Aortic smooth muscle cell (primary cell): ENCODE measurements at places on chromosomes 3 and 15. TPM values are rescaled to one million over a fixed set of nuclear protein-coding genes. Genes with fewer than 3 reads are reported as not detected.

NPAP1 gene
- total RNA-seq = not detected in 2 replicates

SCN5A gene
- total RNA-seq = 0.56 and 1.3 TPM in 2 replicates

SLC22A14 gene
- total RNA-seq = 0.12 and 0.13 TPM in 2 replicates

CKMT1A gene
- not detected in 2 replicates for total RNA-seq

TRPC1 gene
- total RNA-seq = 28.4 and 32.4 TPM in 2 replicates

ELL3 gene
- 2.4 and 3.4 TPM in 2 replicates for total RNA-seq

STRA6 gene
- 0.06 and 0.26 TPM in 2 replicates for total RNA-seq

TMEM40 gene
- not detected in 2 replicates for total RNA-seq

IMPG2 gene
- 0.44 and 0.53 TPM in 2 replicates for total RNA-seq

IL5RA gene
- not detected in 2 replicates for total RNA-seq

NUDT16 gene
- 13.7 and 14.3 TPM in 2 replicates for total RNA-seq

LYZL4 gene
- total RNA-seq = not detected in 2 replicates

CFAP161 gene
- total RNA-seq = not detected in 2 replicates

ADAMTS7 gene
- total RNA-seq = 8.7 and 24.1 TPM in 2 replicates

FAM3D gene
- 0.13 and 0.19 TPM in 2 replicates for total RNA-seq

ISLR2 gene
- not detected in 2 replicates for total RNA-seq

MITF gene
- total RNA-seq = 4.2 and 5.4 TPM in 2 replicates

IL17RE gene
- total RNA-seq = 3.5 and 4.4 TPM in 2 replicates

CCDC13 gene
- 0.50 and 1.1 TPM in 2 replicates for total RNA-seq

PPP2R3A gene
- total RNA-seq = 6.7 and 8.3 TPM in 2 replicates

CPEB1 gene
- total RNA-seq = 11.8 and 14.8 TPM in 2 replicates

GOLGA8K gene
- 0.31 and 0.40 TPM in 2 replicates for total RNA-seq

SPESP1 gene
- 2.4 and 4.7 TPM in 2 replicates for total RNA-seq

SECISBP2L gene
- 32.8 and 35.9 TPM in 2 replicates for total RNA-seq

TNNC1 gene
- total RNA-seq = 1.3 and 2.7 TPM in 2 replicates

RAP2B gene
- 22.5 and 28.7 TPM in 2 replicates for total RNA-seq

ARHGAP31 gene
- 6.7 and 9.1 TPM in 2 replicates for total RNA-seq

ACTRT3 gene
- total RNA-seq = 5.8 and 6.1 TPM in 2 replicates

LRRC3B gene
- total RNA-seq = not detected in 2 replicates
